Esophagus squamous epithelium (tissue), 5 donors: ENCODE measurements at places on chromosomes 11 and 22.

DNA sequence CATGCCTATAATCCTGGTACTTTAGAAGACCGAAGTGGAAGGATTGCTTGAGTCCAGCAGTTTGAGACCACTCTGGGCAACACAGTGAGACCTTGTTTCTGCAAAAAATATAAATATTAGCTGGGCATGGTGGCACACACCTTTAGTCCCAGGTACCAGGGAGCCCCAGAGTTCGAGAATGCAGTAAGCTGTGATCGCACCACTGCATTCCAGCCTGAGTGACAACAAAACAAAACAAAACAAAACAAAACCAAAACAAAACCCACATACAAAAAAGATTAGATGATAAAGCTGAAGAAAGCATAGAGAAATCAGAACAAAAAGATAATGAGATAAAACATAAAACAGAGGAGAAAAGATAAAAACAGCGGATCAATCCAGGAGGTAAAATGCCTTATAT, 62.1 kb downstream of the TCF20 start:
- DNase-seq, result no peak

DNA sequence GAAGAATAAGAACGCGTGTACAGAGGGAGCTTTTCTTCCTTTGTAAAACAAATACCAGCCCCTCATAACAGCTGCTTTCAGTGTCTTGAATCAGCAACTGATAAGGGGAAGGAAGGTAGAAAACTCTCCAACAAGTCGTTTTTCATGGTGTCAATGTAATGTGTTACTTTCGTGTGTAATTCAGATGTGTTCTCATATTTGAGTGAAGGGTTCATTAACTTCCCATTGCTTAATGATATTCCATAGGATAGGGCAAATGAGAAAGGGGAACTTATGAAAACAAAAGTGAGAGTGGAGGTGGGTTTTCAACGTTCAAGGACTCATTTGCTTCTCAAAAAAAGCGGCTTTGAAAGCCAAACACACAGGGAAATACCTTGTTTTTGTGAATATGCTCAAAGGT, 452.1 kb downstream of the NTM start:
- no peak for DNase-seq

- no peak for DNase-seq
Measured at GRCh38 chr11:73971175-73971719, 11.4 kb downstream of the UCP2 start.

GRCh38 chr11:6067502-6067901, 36.9 kb upstream of the OR56A1 start:
- no peak for DNase-seq

- DNase-seq, result no peak
Measured at GRCh38 chr22:48580481-48580970, 1247.1 kb downstream of the BRD1 start.

DNA sequence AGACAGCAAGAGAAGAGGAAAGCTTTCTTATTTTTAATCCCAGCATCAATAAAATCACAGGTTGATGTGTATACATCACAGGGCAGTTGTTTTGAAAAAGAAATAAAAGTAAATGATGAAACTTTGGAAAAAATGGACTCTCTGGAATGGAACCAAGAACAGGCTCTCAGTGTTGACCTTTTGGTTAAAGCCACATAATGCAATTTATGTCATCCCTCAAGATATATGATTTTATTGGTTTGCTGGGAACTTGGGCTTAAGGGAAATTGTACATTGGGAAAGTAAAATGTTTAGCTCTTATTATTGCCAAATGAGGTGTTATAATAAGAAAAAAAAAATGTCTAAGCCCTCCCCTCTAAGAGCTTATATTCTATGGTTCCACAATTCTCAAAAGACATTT, 139.8 kb upstream of the MTNR1B start:
- no peak for DNase-seq

DNA sequence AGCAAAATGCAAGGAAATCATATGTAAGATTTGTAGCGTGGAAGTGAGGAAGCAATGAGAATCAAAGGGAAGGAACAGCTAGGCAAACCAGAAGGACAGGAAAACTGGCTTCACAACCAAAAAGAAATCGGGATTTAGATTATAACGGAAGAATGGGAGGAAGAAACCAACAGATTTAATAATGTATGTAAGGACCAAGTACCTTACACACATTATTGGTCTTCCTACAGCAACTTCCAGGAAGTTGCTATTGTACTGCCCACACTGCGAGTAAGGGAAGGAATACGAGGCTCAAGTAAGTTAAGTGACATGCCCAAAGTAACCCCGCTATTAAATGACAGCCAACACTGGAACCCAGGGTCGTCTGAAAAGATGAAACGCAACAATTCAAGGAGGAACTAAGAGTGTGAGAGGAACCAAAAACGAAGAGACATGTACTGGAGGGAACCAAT, 473 bp downstream of the TXN2 start:
- DNase-seq, result no peak

- no peak for DNase-seq
Measured at GRCh38 chr22:44543781-44544477, 45.9 kb upstream of the RTL6 start.

DNA sequence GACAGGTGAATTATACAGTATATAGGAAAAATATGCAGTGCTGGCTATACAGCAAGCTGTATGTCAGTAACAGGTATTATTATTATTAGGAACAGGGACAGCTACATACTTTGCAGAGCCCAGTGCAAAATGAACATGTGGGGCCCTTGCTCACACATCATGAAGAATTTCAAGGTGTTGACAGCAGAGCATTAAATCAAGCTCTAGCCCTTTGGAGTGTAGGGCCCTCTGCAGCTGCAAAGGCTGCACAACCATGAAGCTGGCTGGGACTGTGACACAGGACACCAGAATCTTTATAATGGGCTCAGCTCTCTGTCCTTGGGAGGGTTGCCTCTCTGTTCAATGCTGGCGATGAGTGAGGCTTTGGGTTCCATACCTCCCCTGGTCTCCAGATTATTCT, 44.9 kb upstream of the DAGLA start:
- DNase-seq, result no peak

GRCh38 chr22:50572965-50573364, 5.3 kb downstream of the CPT1B start:
- DNase-seq, result no peak

DNA sequence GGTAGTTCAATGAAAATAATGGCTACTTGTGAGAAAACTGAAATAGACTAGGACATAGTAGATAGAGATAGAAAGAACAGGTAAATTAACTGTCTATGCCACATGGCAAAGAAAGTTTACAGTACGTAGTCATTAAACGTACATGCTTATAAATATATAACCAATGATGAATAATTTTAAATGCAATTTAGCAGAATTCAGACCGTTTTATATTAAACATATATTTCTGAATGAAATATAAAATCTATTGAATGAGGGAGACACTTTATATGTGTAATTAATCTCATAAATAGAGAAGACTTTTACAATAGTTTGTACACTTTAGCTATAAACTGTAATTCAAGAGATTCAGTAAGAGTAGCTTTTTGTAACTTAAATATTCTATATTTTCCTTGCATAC, 124.4 kb upstream of the VPREB1 start:
- no peak for DNase-seq

DNA sequence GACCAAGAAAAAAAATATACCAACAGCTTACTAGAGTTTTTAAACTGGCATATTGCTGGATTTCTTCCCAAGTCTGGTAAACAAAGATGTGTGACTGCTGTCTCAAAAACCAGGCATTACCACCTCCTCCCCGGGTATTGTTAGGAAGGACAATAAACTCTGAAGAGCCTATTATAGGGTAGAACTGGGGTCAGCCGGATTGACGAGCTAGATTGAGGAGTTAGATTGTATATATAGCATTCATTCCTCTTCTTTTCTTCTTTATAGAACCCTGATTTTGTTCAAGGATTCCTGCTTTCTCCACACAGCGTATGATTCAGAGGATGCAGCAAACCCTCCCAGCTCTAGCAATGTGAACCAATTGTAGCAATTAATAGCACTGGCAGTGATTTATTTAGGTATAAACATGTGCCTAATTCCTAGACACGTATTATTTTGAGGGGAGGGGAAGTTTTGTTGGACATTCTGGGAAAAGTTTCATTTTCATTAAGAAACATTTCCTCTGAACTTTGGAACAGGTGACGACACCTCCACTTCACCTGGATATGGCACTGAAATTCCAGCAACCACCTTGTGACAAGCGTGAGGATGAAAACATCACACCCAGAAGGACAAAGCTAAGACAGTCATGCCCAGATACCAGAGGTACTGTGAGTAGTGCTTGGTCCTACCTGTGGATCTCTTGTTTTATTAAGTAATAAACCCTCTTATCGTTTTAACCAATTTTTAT, 679.4 kb upstream of the KIRREL3 start:
- no peak for DNase-seq

GRCh38 chr11:128330203-128330602, 257.2 kb downstream of the ETS1 start:
- DNase-seq, result no peak

- no peak for DNase-seq
Measured at GRCh38 chr22:43012390-43012789, 2.6 kb downstream of the PACSIN2 start.

- DNase-seq, result no peak
Measured at GRCh38 chr11:117633976-117634755, 162.8 kb downstream of the DSCAML1 start.

DNA sequence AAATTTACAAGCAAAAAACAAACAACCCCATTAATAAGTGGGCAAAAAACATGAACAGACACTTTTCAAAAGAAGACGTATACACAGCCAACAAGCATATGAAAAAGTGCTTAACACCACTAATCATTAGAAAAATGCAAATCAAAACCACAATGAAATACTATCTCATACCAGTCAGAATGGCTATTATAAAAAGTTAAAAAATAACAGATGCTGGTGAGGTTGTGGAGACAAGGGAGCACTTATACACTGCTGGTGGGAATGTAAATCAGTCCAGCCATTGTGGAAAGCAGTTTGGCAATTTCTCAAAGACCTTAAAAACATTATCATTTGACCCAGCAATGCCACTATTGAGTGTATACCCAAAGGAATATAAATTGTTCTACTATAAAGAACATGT, 72.3 kb downstream of the BBOX1 start:
- DNase-seq, result no peak

- DNase-seq, result no peak
Measured at GRCh38 chr11:95595973-95596489, 193.6 kb downstream of the FAM76B start.

DNA sequence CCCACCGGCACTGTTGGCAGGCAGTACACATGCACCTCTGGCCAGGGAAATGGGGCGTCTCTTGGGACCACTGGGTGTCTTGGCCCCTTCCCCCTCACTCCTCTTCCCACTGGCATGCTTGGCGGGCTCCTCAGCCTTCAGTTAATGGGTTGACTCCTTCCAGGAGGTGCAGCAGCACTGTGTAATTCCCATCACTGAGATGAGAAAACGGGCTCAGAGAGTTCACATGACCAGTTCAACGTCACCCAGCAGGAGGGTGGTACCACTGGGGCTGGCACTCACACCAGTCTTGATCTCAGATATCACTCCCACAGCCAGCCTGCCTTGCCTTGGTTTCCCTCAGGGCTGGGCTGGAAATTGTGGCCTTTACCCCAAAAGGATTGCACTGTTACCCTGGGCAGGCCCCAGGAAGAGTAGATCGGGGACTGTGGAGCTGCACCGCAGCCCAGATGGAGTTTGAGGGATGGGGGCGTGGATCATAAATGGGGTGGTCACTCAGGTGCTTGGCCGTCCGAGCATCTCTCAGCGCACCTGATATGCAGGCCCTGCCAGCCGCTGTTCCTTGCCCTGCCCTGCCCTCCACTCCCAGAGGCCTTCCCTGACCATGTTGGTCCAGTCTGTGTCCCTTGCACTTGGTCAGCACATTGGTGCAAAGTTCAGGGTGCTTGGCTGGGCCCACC, 16.9 kb downstream of the CAPN5 start:
- DNase-seq, result no peak

DNA sequence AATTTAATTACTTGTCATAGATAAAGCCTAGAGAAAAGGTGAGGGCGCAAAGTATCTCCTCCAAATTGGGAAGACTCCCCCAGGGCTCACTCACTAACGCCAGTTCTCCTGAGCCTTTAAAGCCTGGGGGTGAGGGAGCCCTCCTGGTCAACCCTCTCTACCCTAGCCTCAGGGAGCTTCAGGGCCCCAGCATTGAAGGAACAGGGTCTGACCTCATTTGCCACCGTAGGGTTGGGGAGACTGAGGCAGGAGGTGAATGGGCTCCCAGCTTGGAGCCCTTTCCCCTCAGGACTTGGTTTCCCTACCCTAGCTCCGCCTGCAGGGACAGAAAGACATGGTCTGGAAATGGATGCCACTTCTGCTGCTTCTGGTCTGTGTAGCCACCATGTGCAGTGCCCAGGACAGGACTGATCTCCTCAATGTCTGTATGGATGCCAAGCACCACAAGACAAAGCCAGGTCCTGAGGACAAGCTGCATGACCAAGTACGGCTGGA, 1.7 kb downstream of the FOLR2 start:
- no peak for DNase-seq

- no peak for DNase-seq
Measured at GRCh38 chr11:61028135-61028729, 56.8 kb downstream of the CD6 start.

DNA sequence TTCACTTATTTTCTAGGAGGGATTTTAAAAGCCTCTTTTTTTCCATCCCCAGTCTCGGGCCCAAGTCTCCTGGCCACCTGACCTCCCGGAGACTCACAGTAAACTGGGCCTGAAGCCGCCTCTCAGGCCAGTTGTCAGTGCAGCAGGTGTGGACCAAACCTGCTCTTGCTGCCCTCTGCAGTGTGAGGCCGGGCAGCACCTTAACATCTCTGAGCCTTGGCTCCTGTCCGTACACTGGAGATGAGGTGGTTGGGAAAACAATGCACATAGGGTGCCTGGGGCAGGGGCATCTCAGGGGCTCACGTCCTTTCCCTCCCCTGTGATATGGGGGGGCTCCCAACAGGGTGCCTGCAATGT, 45.1 kb downstream of the PHF21B start:
- no peak for DNase-seq

- DNase-seq, result no peak
Measured at GRCh38 chr11:34214961-34215805, 109.8 kb downstream of the NAT10 start.

DNA sequence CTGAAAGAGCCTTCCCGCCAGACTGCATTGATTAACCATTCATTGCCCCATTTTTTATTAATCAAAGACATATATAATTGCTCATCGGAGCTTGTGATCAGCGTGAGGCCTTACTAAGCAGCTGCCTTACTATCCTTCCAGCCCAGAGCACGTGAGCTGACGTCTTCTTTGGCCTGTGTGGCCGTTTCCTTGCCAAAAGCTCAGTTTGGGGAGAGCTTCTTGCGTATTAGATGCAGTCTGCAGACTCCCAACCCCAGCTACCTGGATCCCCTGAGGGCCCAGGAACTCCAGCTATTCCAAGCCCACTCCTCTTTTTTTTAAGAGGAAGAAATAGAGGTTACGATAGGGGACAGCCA, 784 bp upstream of the SLC43A3 start:
- no peak for DNase-seq

DNA sequence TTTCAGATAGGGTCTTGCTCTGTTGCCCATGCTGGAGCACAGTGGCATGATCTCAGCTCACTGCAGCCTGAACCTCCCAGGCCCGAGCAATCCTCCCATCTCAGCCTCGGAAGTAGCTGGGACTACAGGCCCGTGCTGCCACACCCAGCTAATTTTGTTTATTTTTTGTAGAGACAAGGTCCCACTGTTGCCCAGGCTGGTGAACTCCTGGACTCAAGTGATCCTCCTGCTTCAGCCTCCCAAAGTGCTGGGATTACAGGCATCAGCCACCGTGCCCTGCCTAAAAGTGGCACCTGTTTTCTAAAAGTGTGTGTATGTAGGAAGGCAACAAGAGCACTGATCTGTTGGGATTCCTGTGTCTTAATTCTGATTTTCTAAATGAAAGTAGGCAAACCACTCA, 20.2 kb downstream of the PACS1 start:
- no peak for DNase-seq
